ENCODE measurements at places on chromosomes 13 and 19.
A peak's percentile ranks its signal among the peaks of the same experiment; 100 is the strongest.

DNA sequence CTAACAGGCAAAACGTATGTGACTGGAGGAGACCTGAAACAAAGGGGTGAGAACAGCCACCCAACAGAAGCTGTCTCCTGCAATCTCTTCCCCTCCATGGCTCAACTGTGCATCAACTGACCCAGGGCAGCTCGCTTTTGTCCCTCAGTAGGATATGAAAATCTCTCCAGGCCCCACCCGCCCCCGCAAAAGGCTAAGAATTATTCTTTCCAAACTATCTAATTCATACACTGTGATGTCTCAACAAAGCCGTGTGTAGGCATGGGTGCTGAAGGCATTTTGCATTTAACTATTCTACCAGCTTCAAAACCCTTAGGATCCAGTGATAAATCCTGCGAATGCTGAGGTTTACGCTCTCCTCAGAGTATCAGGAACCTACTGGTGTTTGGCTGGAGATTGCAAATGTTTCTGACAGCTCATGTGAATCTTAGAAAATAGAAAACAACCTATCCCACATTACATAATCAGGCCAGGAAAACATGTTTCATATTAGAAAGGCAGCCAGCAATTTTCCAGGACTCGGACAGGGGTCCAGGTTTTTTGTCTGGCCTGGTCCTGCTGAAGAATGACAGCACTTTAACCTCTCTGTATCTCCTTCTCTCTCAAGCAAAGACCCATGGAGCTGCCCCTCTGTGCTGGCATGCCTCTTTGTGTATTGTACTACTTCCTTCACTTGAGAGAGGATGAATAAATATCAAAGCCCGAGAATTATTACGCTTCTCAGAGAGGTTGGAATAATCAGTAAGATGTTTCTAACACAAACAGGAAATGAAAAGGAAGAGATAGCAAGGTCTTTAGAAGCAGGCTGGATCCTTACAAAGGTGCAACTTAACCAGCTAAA lies 17.3 kb downstream of the DHRS12 start:
- no peak for DNase-seq

DNA sequence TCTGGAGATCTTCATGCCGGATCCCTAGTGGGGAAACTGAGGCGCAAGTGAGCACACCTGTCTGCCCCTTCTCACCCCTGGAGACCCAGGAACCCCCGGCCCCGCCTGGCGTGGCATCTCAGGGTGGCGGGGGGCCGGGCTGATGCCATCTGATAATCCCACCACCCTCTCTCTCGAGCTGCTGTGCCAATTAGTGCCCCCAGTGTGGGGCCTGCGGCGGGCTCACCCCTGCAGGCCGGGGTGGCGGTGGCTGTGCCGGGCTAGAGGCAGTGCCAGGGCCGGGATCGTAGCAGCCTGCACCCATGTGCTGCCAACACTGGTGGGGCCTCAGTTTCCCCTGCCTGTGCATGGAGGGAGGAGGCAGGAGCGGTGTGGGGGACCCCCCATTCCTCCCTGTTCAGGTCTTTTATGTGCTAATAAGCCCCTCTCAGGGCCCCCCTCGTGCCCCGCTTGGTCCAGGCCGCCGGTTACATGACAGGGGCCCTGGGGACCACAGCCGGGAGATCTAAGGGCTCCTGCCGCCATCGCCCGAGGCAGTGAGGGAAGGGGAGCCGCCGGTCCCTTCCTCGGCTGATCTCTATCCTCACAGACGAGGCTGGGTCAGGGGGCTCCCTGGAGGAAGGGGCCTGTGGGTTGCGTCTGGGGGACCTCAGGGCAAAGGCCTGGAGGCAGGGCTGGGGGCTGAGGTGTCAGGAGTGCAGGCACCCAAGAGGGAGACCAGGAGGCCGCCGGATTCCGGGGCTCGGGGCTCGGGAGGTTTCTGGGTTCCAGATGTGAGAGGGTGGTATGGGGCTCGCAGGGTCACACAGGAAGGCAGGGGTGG lies 8.3 kb downstream of the EFNA2 start:
- DNase-seq = no peak

- no peak for DNase-seq
These were observed 1625.7 kb upstream of the SLC10A2 start for GRCh38 chr13:104691767-104692467.

DNA sequence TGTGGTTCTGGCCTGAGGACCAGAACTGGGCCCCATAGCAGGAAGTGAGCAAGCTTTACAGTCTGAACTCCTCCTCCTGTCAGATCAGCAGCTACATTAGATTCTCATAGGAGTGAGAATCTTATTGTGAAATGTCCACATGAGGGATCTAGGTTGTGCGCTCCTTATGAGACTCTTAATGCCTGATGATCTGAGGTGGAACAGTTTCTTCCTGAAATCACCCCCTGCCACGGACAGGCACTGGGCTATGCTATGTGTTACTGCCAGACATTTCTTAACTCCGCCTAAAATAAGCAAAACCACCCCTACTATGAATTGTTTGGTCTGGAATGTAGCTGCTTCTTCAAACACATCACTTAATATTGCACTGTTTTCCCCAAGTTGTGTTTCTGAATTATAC lies 4.6 kb downstream of the FBXL3 start:
- DNase-seq = no peak

GRCh38 chr13:109734002-109734785 lies 52.2 kb downstream of the IRS2 start:
- no peak for DNase-seq

- DNase-seq = no peak
These were observed 2.0 kb downstream of the SMARCA4 start for GRCh38 chr19:10962863-10963262.

DNA sequence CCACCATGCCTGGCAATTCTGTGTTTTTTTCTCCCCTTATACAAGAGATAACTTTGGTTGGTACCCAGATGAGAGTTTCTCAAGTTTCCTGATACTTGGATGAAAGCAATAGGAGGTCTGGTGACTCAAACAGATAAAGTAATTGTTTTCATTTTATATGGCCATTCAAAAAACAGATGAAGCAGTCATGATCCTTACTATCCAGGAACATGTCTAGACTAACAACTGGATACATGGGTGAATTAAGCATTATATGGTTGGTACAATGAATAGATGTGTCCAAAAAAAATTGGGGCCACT lies 8.5 kb downstream of the ZNF430 start:
- DNase-seq = no peak

DNA sequence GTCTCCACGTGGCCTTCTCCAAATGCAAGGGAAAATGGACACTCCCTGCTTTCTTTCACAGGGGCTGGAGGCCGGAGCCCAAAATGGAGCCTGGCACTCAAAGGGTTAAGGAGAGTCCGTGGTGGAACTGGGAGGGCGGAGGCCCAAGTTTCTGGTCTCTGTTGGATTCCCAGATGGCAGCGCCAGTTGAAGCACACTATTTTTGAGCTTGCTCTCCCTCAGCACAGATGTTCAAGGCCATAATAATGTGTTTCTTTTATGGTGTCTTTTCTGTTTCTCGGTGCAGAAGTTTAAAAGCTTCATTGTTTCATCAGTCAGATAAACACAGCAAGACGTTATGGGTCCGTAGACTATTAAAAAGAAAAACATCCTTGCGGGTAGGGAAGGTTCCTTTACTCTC lies 67.6 kb downstream of the TNFRSF19 start:
- no peak for DNase-seq

- no peak for DNase-seq
These were observed 6.0 kb upstream of the EML2 start for GRCh38 chr19:45645068-45645630.

DNA sequence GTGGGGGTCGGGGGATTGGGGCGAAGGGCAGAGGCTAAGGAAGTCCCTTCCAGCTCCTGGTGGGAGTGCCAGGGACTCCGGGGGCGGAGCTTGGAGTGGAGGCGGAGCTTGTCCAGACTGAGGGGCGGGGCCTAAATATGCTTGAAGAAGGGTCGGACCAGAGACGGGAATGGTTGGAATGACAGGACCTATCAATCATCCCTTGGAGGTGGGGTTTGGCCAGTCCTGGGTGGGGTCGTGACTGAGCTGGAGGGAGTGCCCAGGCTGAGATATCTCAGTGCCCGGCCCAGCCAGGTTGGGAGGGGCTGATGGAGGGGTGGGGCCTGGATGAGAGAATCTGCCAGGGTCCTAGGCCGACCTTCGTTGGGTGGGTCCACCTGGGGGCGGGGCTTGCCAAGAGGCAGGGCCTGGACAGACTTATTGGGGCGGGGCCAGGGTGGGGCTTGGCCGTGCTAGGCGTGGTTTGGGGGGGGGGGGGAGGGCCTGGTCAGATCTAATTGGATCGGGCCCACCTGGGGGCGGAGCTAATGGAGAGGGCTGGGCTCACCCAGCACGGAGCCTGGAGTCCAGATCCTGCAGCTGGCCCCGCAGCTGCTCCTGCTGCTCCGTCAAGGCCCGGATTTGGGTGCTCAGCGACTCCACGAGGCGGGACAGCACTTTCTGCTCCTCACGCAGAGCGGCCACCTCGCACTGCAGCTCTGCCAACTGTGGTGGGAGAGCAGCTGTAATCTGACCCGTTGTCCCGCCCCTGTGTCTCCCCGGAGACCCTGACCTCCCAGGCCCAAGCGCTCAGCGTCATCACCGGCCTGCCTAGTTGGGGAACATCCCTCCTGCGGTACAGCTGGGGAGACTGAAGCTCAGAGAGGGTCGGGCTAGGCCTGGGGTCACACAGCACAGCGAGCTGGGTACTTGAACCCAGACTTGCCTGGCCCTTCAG lies 2.6 kb upstream of the WIZ start:
- no peak for DNase-seq

DNA sequence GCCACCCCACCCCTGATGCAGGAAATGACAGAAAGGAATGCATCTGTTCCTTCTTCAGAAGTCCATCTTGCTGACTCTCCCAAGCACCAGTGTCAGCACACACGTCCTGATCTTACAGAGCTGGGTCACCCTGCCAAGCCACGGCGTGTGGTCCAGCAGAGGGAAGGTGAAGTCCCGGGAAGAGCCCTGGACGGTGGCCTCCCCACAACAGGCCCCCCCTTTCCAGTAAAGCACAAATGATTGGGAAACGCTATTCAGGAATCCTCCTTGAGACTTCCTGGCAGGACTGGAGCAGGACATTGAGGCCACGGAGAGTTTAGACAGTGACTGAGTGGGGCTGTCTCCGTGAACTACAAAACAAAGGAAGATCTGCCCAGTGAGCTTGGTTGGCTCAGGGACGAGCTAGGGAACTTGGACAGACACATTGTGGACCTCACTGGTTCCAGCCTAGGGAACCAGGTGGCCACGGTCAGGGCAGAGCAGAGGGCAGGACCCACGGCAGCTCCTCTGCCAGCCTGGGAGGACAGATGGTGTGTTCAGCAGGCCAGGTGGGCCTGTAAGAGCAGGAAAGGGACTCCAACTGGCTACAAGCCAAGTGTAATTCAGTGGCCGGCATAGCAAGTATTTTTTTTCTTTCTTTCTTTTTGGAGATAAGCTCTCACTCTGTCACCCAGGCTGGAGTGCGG lies 41.7 kb downstream of the ELL start:
- DNase-seq = no peak

GRCh38 chr13:33953203-33953602 lies 135.3 kb downstream of the RFC3 start:
- DNase-seq = no peak

DNA sequence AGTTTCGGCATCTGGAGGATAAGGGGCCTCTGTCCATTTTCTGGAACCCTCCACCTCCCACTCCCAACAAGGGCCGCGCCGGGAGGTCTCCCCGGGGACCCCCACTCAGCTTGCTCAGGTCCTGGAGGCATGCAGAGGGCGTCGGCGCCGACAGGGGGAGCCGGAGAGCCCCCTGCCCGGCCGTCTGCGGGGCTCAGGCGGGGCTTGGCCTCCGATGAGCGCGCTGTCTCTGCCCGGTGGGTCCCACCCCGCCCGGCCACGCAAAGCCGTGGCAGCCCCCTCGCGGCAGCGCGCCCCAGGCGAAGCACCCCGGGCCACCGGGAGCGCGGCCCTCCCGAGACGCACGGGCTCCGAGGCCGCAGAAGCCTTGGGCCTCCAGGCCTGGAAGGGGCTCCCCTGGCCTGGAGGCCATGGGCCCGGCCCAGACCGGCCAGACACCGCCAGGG lies 149.7 kb upstream of the ZNF536 start:
- no peak for DNase-seq

- no peak for DNase-seq
These were observed 477 bp upstream of the PLEKHF1 start for GRCh38 chr19:29664753-29665214.

- peak; percentile 64 for DNase-seq
These were observed 6.4 kb upstream of the DMWD start for GRCh38 chr19:45798995-45799517.

DNA sequence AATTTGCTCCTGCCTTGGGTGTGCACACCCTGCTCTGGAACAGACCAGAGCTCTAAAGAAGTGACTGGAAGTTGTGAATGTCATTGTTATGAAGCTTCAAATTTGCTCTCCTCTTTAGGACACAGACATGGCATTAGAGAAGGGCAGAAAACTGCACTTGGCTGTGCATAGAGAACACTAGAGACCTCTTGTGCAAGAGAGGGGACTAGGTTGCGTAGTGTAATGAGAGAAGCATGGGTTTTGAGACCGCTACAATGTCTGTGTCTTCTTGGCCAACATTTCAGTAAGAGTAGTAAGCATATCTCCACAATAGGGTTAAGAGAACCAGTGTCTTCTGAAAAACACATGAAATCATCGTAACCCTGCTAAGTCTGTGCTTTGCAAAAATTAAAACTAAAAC lies 423.3 kb downstream of the SPRY2 start:
- DNase-seq = no peak

DNA sequence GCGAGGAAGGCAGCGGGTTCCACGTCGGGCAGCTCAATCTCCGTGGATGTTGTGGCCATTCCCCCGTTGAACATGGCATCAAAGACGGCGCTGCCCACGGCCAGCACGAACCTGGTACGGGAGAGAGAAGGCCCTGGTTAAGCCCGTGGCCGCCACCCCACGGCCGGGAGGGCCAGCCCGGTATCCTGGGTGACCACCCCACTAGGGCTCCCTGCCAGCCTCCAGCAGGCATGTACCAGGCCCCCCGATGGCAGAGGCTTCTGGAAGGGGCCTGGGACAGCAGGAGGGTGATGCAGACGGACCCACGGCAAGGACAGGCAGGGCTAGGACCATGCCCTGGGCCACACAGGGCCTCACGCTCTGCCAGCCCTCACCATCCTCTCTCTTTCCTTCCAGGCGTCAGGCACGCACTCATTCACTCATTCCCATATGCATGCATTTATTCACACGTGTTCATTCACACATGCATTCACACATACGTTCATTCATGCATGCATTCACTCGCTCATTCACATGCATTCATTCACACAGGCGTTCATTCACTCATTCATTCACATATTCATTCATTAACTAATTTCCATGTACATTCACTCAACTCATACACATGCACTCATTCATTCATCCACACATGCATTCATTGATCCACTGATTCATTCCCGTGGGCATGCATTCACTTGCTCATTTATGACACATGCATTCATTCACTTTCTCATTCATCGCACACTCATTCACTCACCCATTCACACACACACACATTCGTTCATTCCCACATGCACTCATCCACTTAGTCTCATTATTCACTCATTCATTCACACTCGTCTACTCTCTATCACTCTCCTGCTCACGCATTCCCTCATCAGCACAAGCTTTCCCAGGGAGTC lies 17.9 kb downstream of the BTBD2 start:
- no peak for DNase-seq

All from CD4-positive, alpha-beta T cell treated with Interleukin-4 for 4 hours (primary cell).